ENCODE measurements at places on chromosomes 7 and 10.

DNA sequence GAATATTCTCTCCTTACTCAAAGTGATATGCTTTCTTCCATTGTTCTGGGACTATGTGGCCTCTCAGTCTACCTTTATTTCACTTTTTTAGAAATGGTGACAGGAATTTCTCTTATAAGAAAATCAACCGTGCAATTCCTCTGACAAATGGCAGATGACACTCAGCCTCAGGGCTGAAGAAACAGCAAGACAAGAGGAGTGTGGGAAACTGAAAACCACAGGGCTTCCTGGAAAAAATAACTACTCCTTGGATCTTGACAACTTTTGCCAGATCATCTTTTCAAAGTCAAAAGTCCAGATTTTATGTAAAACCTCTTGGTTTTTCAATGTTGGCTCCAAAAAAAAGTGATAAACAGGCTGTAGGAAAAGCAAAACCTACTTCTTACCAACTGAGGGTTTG is 121.5 kb downstream of the TYW1B start:
- DNase-seq: no peak

DNA sequence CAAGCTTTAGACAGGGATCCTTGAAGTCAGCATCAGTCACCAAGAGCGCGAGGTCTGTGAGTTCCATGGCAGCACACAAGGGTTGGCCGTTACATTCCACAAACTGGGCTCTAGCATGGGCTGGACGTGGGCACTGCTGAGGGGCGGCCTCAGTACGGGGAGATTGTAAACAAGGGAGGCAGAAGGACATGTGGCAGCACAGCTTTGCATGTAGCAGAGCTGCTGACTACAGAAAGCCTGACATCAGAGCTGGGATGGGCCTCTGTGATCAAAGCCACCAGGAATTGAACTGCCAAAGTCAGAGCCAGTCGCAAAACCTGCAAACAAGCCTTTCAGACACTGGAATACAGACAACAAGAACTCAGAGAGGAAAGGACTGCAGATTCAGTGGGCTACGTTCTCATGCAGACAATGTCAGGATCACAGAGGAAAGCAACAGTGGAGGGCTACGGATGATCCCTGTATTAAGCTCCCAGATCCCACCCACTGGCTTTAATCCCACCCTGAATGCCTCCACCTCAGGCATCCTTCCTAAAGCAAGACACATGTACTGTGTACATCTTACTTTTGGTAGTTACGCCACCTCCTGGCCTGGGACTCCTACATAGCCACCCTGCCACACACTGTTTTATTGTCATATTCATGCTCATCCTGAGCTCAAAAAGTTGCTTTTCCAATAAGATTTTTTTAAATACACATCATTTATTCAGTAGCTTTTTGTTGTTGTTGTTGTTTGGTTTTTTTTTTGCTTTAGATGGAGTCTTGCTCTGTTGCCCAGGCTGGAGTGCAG is 291.1 kb upstream of the IMMP2L start:
- no peak for DNase-seq

DNA sequence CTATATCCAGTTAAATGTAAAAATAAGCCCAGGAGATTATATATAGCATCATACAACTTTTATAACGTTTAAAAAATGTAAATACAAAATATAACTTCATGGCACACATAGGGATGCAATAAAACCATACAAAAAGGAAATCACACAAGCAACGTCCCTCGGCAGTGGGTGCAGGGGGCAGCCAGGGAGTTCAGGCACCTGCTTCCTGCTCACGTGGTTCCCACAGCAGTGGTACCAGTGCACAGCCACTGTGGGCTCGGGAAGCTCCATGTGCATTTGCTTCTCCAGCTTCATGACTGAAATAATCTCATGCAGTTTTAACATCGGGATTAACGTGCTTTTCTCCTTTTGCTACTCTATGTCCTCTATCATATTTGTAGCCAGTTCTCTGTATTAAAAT is 255.5 kb upstream of the CXCL12 start:
- no peak for DNase-seq

DNA sequence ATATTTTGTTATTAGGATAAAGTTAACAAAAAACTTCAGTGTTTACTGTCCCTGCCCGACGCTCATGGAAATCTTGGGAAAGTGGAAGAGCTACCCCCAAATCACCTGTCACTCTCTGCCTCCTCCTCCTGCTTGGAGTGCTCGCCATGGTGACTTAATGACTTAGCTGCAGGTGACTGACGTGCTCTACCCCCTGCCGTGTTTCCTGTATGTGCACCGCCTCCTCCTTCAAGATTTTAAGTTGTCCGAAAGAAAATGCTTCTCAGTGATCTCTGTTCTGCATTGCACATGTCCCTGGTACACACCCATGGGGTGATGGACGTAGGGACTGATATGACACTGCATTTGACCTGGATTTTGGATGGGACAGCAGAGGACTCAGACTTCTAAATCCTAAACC is 338.8 kb upstream of the SHH start:
- DNase-seq: peak; percentile 15

- no peak for DNase-seq
Observed at GRCh38 chr10:27687326-27687725, 58.3 kb downstream of the MKX start.

DNA sequence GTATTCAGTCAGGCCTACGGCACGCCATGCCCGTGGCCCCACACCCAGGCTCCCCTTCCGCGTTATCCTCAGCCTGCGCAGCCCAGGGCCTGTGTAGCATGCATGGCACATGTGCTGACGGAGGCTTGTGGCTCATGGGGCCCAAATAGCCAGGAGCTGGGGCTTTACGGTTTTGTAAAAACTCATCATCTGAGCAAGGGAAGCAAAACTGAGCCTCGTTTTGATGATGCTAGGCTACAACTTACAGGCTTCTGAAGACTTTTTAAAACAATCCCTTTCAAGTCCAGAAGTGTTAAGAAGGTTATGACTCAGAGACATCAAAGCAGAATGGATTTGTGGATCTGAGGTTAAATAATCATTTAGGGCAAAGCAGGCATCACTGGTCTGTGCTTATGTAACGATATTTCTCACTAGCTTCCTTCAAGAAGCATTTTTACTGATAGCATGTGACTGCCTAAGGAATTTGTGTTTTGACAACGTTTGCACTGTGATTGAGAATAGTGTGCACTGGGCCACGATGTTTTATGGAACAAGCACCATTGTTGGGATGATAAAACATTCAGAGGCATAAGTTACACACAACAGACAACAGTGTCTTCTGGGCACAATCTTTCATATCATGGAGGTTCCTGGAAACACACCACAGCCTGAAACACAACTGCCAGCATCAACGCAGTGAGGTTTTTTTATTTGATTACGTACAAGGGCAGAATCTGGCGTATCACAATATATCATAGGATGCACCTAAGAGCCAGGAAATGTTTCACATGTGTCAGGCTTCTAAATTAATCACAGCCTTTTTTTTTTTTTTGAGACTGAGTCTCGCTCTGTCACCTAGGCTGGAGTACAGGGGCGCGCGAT is 274.3 kb downstream of the CCDC3 start:
- no peak for DNase-seq

GRCh38 chr10:80535671-80536360 is 1.9 kb upstream of the SH2D4B start:
- DNase-seq: peak; percentile 27

GRCh38 chr7:22066522-22066921 is 120.8 kb upstream of the CDCA7L start:
- DNase-seq: no peak

DNA sequence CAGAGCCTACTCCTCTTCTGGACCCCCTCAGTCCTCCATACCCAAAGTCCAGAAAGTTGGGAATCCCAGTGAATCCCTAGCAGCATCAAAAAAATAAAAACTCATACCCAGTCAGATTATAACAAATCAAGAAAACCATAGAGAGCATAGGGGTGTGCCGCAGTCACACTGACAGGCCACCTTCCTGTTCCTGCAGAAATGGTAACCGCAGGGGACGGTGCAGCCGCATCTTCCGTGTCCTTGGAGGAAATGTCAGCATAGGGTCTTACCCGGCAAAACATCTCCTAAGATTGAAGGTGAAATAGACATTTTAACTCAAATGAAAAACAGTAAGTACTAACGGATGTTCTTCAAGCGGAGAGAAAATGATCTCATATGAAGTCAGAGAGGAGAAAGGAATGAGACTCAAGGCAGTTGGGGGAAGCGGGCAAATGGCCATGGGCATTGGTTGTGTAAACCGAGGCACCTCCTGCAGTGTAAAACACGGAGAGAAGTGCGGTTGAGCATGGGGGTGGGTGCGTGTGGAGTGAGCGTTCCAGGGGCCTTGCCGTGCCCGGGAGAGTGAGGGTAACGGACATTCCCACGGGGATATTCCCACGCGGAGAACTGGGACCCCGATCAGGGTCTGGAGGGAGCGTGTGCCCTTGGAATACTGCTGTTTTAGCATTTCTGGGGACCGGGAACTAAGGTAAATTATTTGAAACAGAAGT is 110.8 kb downstream of the NKX6-2 start:
- DNase-seq: no peak

GRCh38 chr7:42127232-42127622 is 109.8 kb downstream of the GLI3 start:
- DNase-seq: no peak

DNA sequence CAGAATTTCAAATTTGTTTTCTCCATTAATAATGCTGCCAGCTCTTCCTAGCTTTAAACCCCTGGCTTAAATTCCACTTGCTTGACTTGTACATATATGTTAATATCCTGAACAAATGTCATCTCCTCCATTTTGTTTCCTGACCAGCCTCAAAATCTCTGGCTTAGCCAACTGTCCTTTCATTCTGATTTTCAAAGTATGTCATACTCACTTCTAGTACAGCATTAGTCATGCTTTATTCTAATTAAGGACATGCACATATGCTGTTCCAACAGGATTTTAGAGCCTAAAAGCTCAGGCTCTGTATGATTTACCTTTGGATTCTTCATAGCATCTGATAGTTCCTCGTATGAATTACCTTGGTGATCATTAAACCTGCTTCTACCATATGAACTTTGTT is 158.3 kb downstream of the ZNF438 start:
- DNase-seq: no peak

DNA sequence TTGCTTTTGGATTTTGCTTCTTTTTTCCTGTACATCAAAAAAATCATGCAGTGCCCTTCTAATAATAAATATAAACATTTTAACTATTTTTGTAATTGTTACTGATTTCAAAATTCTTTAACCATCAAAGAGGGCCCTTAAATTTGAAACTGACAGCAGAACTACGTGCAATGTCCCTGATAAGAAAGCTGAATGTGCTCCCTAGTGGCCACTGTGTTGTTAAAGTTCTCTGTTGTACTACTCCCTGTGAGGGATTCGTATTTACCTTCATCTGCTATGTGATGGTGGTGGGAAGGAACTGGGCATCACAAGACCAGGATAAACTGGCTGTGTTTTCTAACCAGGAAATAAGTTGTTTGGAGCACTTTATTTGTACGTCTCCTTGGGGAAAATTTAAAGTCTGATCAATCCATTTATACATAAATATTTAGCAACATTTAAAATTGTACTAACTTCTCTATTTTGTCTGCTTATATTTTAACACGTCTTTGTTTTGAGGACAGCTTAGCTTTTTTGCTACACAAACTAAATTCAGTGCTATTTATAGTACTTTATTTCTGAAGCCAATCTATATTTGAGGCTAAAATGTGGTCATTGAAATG is 322.4 kb downstream of the HGF start:
- DNase-seq: no peak

- no peak for DNase-seq
Observed at GRCh38 chr7:131607291-131608115, 51.1 kb upstream of the PODXL start.

DNA sequence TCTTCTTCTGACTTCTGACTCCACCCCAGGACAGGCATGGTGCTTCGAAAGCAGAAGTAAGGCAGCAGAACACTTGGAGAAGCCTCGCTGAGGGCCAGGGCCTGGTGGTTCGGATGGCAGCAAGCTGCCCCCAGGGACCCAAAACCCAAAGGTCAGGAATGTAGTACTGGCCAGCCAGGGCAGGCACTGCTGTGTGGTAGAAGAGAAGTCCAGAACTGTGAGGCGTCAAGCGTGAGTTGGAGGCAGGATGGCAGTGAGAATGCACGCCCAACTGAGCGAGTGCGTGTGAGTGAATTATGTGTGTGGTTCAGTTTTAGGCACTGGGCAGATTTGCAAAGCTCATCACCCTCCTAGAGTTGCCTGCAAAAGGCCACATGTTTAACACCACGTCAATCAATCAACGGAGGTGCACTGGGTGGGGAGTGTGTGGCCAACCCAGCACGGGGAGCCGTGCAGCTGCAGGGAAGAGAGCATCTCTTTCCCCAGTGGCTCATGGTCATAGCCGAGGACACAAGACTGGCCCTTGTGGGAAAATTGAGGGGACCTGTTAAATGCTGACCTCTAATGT is 144.3 kb downstream of the KCNMA1 start:
- no peak for DNase-seq

GRCh38 chr7:129515381-129515780 is 13.1 kb downstream of the SMKR1 start:
- no peak for DNase-seq

DNA sequence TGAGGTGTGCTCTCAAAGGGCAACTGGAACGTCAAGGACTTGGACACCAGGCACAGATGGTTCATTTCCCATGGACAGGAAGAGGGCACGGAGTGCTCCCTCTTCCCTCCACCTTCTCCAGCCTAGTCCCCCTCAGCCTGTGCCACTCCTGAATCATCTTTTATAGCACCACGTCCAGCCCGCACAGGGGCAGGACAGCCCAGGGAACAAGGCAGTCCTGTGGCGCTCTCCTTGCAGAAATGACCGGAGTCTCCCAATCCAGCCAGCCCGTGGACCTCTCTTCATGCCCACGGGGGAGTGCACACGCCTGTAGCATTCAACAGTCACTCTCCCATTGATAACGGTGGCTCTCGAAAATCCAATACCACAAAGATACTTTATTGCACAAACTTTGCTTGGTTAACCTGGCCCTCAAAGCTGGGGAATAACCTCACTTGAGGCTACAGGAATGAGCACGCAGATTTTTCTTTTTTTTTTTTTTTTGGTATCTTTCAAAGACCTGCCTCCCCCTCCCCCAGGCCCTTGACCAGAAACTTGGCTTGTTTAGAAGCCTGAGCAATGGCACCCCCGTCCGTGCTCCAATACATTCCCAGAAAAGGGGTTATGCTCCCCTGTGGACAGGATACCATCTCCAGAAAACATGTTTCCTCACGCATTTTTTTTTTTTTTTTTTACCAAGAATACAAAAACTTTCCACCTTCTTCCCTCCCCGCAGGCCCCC is 733 bp downstream of the PRKCQ start:
- no peak for DNase-seq

- DNase-seq: no peak
Observed at GRCh38 chr7:37833818-37834146, 14.6 kb upstream of the NME8 start.

- DNase-seq: no peak
Observed at GRCh38 chr10:79277579-79278269, 69.5 kb upstream of the PPIF start.

GRCh38 chr7:98855610-98856422 is 14.0 kb downstream of the TMEM130 start:
- no peak for DNase-seq

GRCh38 chr7:1554333-1555045 is 1.5 kb downstream of the TMEM184A start:
- no peak for DNase-seq

GRCh38 chr7:156218544-156219306 is 406.5 kb upstream of the SHH start:
- no peak for DNase-seq

GRCh38 chr7:105101864-105102263 is 87.9 kb downstream of the KMT2E start:
- no peak for DNase-seq
